ENCODE measurements at places on chromosomes 7 and 10.

- no peaks in the 10 kb centered on the region for H3K36me3 ChIP-seq
Observed at GRCh38 chr10:44070282-44070681, 314.6 kb downstream of the CXCL12 start.

DNA sequence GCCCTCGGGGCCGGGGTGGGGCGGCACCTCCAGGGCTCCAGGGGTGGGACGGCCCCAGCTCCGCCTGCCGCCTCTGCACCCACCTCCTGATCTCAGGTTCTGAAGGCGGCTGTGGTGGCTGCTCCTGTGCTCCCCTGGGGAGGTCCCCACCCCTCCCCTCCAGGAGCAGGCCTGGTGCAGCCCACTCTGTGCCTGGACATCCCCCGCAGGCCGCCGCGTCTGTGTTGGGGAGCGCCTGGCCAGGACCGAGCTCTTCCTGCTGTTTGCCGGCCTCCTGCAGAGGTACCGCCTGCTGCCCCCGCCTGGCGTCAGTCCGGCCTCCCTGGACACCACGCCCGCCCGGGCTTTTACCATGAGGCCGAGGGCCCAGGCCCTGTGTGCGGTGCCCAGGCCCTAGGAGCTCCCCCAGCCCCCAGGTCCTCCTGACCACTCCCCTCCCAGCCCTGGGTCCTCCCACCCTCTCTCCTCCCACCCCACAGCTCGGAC is 5.5 kb downstream of the CYP2W1 start:
- DNase-seq = no peak
- H3K4me1 ChIP-seq = peaks cover 3% of the 10 kb centered on the region
- H3K4me3 ChIP-seq = no peak overlapping the region
- peaks cover 14% of the 10 kb centered on the region for H3K27me3 ChIP-seq
- no peak overlapping the region for H3K27ac ChIP-seq

DNA sequence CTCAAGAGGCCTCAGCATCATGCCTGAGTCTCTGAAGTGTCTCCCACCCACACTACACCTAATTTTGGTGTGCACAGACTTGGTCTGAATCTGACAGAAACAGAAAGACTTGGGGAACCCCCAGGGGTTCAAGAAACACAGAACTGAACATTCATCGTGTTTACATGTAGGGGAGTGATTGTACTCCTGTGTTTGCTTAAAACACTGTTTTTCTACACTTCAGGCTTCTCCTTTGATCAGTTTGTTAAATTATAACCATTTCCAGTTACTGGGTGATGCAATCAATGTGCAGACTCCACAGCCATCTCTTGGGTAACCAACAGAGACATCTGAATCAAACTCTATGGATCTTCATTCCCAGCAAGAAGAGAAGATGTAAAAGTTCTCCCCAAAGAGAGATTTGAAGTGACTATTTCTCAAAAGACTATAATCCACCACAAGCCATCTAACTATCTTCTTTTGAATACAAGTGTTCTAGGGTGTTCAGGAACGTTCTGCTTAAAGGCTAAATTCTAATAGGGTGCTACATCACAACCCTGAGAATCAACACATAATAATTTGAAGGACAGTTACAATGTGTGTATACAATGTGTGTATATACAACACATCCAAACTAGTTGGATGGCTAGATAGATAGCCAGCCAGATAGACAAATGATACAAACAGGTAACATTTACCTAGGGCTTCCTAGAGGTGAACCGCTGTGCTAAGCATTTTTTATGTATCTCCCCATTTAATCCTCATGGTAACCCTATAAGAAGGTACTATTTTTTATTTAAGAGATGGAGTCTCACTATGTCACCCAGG is 34.2 kb downstream of the DNAJC12 start:
- DNase-seq = no peak
- no peaks in the 10 kb centered on the region for H3K27me3 ChIP-seq
- H3K4me3 ChIP-seq = no peak overlapping the region
- no peaks in the 10 kb centered on the region for H3K36me3 ChIP-seq

DNA sequence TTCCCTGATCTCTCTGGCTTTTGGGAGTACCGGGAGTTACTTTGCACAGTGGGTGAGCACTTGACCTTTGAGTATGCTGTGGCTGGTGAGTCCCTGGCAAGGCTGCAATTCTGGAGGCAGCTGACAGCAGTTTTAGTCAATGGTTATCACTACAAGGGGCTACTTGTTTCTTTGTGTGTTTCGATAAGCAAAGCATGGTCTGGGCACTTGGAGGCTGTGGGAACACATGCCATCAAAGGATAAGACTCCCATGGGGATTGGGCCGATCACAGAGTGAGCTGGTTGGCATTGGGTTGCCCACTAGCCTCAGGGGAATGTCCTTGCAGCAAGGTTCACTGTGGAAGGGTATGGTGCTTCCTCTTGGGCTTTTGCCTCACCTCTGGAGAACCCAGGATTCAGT is 208.2 kb downstream of the SNX13 start:
- no peak overlapping the region for H3K27ac ChIP-seq
- no peaks in the 10 kb centered on the region for H3K36me3 ChIP-seq
- no peak overlapping the region for H3K4me3 ChIP-seq
- no peaks in the 10 kb centered on the region for H3K27me3 ChIP-seq

GRCh38 chr7:144776447-144776846 is 59.4 kb downstream of the TPK1 start:
- H3K4me1 ChIP-seq = no peaks in the 10 kb centered on the region
- DNase-seq = no peak
- no peaks in the 10 kb centered on the region for H3K27me3 ChIP-seq
- no peak overlapping the region for H3K27ac ChIP-seq
- no peak overlapping the region for H3K4me3 ChIP-seq

DNA sequence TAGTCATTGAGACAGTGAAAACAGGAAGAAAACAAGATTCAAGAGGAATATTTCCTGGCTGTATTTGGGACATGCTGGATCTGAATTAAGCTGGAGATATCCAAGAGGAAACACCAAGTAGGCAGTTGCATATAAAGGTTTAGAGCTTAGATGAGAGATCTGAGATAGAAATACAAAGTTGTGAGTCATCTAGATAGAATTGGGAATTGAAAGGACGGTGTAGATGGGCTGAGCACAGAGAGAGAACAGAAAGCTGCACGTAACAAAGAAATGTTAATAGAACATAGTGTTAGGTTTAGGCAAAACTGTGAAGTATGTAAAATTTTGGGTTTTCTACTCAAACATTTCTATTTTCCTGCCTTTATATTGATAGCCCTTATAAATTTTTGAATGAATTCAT is 218.5 kb upstream of the TMEM196 start:
- H3K36me3 ChIP-seq = no peaks in the 10 kb centered on the region
- no peak overlapping the region for H3K4me3 ChIP-seq
- no peaks in the 10 kb centered on the region for H3K27me3 ChIP-seq
- no peak overlapping the region for H3K27ac ChIP-seq

GRCh38 chr7:155965010-155965409 is 152.7 kb upstream of the SHH start:
- no peaks in the 10 kb centered on the region for H3K36me3 ChIP-seq
- DNase-seq = no peak
- H3K27ac ChIP-seq = no peak overlapping the region
- H3K27me3 ChIP-seq = no peaks in the 10 kb centered on the region
- no peak overlapping the region for H3K4me3 ChIP-seq
- H3K4me1 ChIP-seq = no peaks in the 10 kb centered on the region

DNA sequence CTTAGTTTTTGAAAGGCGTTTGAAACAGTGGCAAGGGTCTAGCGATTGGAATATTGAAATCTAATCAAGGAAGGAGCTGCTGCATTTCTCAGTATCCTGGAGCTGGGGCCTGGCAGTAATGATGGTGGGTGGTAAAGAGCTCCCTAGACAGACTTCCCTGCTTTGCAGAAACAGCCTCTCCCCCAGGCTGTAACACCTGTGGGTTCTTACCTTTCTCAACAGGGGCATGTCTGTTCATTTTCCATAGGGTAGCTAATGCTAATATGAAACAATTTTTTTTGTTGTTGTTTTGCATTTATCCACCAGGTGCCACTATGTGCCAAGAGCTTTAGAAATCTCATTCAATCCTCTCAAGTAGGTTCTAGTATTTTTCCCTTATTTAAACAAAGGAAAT is 345.5 kb downstream of the REEP3 start:
- no peak overlapping the region for H3K27ac ChIP-seq
- H3K4me1 ChIP-seq = peaks cover 3% of the 10 kb centered on the region
- no peaks in the 10 kb centered on the region for H3K36me3 ChIP-seq
- H3K27me3 ChIP-seq = no peaks in the 10 kb centered on the region
- DNase-seq = no peak
- no peak overlapping the region for H3K4me3 ChIP-seq
